Stimulated activated CD8-positive, alpha-beta memory T cell treated with anti-CD3 and anti-CD28 coated beads, Interleukin-7, amount 100 ng/mL, for 1 hour (primary cell): ENCODE measurements at places on chromosomes 5 and 9.

GRCh38 chr5:129460936-129461710 lies 1.0 kb downstream of the ADAMTS19 start:
- no peak for DNase-seq

GRCh38 chr5:155290937-155291336 lies 277.4 kb downstream of the KIF4B start:
- no peak for DNase-seq

- no peak for DNase-seq
Measured at GRCh38 chr5:94901191-94901979, 282.9 kb downstream of the SLF1 start.

DNA sequence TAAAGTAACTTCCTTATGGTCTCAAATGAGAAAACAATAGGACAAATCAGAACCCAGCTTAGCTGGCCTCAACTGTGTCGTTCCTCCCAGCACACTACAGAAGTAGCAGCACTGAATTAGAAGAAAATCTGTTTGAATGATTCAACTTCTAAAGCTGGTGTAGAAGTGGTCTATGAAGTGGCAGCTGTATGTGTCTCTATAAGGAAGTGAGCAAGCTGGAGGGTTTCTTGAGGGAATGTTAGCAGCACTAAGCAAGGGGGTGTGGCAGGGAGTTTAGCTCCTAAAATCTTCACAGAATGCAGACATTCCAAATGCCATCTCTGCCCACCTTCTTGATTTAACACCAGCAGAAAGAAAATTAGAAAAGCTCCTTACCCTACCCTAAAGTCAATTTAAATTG lies 4.1 kb downstream of the KLF9 start:
- no peak for DNase-seq

DNA sequence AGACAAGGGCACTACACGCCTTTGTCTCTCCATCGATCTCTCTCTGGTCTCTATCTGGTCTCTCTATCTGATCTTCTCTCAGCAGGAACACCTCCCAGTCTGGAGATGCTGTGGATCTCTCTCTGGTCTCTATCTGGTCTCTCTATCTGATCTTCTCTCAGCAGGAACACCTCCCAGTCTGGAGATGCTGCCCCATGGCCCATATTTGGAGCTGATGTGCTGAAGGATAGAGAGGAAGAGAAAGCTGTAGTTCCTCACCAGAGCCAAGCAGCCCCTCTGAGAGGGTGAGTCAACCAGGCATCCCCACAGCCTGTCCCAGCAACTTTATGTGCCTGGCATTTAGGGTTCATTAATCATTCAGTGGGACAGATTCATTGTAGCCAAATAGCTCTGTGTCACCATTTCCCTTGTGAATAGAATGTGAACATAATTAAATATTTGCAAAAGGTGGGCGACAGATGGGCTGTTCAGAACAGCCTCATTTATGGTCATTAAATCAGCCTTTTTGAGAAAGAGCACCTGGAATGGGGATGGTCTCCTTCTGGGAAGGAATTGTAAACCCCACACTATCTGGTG lies 189.3 kb upstream of the MAST4 start:
- no peak for DNase-seq

DNA sequence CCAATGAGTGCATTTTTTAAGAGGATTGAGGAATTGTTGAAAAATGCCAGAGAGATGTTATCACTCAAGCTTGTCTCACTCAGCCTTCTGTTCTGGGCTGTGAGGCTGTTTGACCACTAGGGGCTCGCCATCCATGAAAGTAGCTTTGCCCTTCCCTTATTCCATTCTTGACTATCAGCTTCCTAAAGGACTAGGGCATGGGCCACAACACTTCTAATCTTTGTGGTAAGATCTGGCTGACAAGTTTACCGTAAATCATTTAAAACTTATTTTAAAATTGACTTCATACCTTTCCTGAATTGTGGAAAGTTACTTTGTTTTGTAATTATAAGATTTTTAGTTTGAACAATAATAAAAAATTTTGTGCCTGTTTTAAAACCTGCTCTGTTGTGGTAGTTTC lies 49.5 kb downstream of the TJP2 start:
- DNase-seq: no peak

DNA sequence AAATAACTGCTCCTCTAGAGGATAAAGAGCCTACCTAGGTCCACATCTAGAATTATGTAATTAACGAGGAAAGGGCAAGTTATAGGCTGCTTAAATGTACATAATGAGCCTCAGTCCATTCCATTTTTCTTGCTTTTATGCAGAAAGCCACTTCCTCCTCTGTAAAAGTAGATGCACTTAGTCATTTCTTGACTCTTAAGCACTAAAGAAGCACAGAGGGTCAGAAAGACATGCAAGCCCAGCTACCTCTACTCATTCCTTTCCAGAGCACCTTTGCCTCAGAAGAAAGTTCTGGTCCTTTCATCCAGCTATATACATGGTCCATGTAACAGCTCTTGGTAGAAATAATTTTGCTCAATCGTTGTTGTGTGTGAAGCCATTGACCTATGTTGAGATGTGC lies 308.0 kb upstream of the NREP start:
- no peak for DNase-seq

- no peak for DNase-seq
Measured at GRCh38 chr5:5364932-5365331, 57.5 kb upstream of the ICE1 start.

DNA sequence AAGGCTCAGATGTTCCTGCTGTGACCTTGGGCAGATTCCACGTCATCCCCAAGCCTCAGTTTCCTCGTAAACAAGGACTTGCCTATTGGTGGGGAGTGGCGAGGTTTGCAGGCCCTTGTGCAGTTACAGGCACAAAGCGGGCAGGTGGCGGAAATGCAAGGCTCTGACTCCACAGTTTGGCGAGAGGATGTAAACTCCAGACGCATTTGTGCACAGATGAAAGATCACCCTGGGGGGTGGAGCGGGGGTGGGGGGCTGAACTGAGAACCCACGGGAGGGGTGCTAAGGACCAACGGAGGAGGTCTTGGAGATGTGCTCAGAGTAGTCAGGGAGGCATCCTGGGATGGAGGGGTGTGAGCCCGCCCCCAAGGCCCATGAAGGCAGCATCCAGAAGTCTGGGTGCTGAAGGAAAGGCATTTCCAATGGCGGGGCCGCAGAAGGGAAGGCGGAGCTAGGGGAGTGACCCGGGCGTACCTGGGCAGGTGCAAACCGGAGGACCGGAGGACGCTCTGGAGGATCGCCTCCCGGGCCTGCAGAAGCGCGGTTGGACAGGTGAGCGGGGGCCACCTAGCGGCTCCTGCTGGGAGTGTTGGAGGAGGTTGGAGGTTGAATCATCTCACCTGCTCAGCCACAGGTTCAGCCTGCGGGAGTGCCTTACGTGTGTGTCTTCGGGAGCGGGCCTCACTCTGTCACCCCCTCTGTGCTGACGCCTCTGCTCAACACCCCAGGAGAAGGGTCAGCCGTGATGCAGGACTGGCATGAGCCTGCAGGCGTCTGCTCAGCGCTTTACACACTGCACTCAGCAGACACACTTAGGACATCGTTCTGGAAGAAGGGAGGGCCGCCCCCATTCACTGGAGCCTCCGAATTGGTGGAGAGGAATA lies 1.9 kb upstream of the FIBCD1 start:
- DNase-seq: peak; percentile 40

GRCh38 chr5:151023047-151023615 lies 2.7 kb downstream of the GPX3 start:
- DNase-seq: no peak
